Activated gamma-delta T cell treated with anti-CD3 and anti-CD28 coated beads, Interleukin-2, amount 50 U/mL, for 16 hours (primary cell): ENCODE measurements at places on chromosomes 1 and 21.

GRCh38 chr1:185453496-185454192, 136.6 kb upstream of the IVNS1ABP start:
- no peak for DNase-seq

GRCh38 chr1:155245163-155245524, 10.1 kb downstream of the ENTREP3 start:
- no peak for DNase-seq

DNA sequence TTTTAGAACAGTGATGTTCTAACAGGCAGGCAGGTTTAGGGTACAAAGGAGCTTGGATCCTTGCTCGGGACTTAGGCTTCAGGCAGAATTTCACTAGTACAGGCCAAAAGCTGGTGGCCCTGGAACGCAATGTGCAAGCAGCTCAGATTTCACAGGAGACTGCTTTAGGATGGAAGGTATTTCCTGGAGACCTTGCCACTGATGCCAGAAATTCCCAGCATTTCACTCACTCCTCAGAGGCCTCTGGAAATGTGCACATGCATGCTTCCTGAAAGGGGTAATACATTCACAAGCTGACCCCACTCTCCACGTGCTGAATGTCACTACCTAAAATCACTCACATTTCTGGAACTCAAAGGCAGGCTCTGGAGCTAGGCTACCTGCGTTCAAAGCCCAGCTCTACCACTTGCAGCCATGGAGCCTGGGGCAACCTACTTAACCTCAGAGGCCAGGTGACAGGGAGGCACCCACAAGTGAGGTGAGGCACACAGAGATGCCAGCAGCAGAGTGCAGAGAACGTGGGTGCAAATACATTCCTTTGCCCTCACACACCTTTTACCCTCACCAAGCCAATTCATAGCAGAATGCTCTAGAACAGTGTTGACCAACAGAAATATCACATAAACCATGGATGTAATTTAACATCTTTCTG, 56.5 kb downstream of the CDC7 start:
- DNase-seq: no peak

GRCh38 chr1:167489571-167490340, 28.6 kb downstream of the CD247 start:
- DNase-seq: peak; percentile 54

GRCh38 chr1:65213271-65214023, 65.4 kb downstream of the AK4 start:
- DNase-seq: no peak
